ENCODE measurements at places on chromosomes 4 and X.

DNA sequence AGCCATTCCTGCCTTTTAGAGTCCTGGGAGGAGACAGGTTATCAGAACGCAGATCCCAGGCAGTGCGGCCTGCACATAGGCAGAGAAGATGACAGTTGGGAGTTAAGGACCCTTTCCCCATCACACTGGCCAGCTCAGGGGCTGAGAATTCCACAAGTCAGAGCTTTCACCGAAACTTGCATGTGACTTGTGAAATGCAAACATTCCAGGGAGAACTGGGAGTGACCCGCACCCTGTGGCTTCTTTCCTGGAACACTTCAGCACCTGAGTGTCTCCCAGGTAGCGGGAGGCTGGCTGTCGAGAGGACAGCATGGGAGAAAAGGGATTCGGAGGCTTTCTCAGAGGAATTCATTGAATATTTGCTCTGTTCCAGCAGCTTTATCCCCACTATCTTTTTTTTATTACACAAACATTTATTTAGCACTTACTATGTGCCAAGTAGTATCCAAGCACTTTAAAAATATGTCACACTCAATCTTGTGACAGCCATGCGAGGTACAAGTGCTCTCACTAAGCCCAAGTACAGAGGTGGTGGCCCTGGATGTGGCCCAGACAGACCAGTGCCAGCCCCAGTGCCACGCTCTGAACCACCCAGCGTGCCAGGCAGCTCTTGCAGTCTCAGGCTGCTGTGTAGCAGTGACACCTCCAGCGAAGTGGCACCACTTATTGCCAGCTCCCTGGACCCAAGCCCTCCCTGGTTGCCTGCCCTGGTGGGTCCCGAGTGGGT lies 100.5 kb downstream of the PHKA2 start:
- DNase-seq: no peak

- no peak for DNase-seq
Observed at GRCh38 chr4:112290341-112290740, 4.6 kb upstream of the TIFA start.

- DNase-seq: no peak
Observed at GRCh38 chr4:33649015-33649414, 2595.3 kb downstream of the ARAP2 start.

GRCh38 chr4:107721436-107722100 lies 1.5 kb upstream of the PAPSS1 start:
- DNase-seq: peak; percentile 16

DNA sequence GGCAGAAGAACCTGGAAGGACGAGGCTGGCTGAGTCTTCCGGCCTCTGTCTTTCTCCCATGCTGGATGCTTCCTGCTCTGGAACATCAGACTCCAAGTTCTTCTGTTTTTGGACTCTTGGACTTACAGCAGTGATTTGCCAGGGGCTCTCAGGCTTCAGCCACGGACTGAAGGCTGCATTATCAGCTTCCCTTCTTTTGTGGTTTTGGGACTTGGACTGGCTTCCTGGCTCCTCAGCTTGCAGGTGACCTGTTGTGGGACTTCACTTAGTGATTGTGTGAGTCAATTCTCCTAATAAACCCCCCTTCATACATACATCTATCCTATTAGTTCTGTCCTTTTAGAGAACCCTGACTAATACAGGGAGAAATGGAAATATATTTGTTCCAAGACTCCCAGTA lies 265.8 kb downstream of the PCDH18 start:
- no peak for DNase-seq

- DNase-seq: no peak
Observed at GRCh38 chrX:19065535-19065934, 56.7 kb downstream of the ADGRG2 start.

DNA sequence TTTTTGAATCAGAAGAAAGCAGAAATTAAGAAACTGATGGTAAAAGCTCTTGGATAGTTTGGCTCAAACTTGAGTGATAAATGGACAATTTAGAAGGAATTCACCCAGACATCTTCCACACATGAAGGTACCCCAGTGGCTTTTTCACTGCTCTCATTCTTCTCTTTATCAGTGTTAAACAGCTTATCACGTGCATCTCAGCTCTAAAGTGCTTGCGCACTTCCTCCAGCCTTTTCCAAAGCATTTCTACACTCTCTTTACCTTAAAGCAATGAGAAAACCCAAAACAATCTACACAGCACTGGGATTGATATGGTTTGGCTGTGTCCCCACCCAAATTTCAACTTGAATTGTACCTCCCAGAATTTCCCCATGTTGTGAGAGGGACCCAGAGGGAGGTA lies 509.1 kb upstream of the FAT1 start:
- DNase-seq: no peak

GRCh38 chr4:55903577-55903976 lies 45.2 kb upstream of the CEP135 start:
- DNase-seq: no peak

GRCh38 chr4:146381263-146381872 lies 140.4 kb downstream of the SLC10A7 start:
- DNase-seq: no peak

- DNase-seq: no peak
Observed at GRCh38 chr4:156958276-156959074, 13.1 kb downstream of the PDGFC start.

- no peak for DNase-seq
Observed at GRCh38 chr4:18134111-18134510, 112.6 kb upstream of the LCORL start.

DNA sequence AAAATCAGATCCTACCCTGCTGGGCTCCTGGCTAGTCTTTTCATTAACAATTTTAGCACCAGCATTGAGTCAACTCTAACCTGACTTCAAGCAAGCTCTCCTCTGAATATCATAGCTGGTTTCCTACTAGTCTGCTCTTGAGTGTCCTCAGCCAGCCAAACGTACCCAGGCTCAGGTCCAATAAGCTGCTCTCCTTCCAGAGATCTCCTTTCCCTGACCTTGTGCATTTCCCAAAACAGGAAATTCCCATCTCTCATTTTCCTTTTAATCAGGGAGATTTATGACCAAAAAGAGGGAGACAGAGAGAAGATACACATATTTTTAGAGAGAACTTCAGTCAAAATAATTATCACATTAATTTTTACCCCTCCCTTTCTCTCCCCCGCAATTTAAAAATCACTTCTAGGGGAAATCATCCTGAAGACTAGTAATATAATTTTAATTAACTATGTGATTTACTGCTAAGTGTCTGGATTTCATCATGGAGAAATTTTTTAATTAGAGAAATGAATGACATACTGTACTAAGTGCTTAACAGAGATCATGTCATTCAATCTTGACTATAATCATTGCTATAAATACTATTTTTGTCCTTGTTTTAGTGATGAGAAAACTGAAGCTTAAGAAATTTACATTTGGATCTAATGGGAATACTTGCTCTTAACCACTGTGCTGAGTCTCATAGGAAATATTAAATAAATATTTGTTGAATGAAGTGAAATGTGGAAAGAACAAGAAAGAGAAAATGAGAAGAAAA lies 421.7 kb upstream of the INTU start:
- no peak for DNase-seq

- no peak for DNase-seq
Observed at GRCh38 chr4:123652476-123652875, 255.9 kb downstream of the SPRY1 start.

DNA sequence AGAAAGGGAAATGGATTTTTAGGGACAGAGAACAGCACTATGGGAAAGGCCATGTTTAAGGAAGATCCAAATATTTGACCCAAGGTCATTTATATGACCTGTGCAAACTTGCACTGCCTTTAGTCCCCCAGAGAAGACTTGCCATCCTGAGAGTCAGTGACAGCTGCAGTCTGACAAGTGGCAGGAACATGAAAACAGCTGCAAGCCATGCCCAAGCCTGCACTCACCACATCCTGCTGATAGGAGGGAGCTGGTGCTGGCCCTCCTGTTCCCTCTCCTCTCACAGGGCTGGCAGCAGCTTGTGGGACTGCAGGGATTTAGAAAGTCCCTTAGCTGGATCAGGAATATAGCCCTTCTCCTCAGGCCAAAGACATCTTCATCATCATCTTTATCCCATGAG lies 187.7 kb downstream of the RAP1GDS1 start:
- no peak for DNase-seq

- no peak for DNase-seq
Observed at GRCh38 chr4:189202182-189202868, 738.3 kb upstream of the FRG1 start.

DNA sequence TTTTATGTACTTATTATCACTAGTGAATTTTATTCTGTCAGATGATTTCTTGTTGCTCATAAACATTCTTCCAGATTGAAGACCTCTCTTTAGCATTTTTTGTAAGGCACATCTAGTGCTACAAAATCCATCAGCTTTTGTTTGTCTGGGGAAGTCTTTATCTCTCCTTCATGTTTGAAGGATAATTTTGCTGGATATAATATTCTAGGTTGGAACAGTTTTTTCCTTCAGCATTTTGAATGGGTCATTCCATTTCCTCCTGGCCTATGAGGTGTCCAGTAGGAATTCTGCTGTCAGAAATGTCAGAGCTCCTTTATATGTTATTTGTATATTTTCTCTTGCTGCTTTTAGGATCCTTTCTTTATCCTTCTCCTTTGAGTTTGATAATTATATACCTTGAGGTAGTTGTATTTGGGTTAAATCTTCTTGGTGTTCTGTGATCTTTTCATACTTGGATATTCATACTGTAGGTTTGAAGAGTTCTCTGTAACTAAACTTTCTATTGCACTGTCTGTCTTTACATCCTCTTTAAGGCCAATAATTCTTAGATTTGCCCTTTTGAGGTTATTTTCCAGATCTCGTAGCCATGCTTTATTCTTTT lies 58.3 kb downstream of the PTPN13 start:
- no peak for DNase-seq

- no peak for DNase-seq
Observed at GRCh38 chr4:36348403-36348938, 67.1 kb downstream of the DTHD1 start.

- no peak for DNase-seq
Observed at GRCh38 chrX:367349-367748, 19.4 kb downstream of the PPP2R3B start.

GRCh38 chrX:74232859-74233258 lies 71.1 kb upstream of the ZCCHC13 start:
- no peak for DNase-seq

DNA sequence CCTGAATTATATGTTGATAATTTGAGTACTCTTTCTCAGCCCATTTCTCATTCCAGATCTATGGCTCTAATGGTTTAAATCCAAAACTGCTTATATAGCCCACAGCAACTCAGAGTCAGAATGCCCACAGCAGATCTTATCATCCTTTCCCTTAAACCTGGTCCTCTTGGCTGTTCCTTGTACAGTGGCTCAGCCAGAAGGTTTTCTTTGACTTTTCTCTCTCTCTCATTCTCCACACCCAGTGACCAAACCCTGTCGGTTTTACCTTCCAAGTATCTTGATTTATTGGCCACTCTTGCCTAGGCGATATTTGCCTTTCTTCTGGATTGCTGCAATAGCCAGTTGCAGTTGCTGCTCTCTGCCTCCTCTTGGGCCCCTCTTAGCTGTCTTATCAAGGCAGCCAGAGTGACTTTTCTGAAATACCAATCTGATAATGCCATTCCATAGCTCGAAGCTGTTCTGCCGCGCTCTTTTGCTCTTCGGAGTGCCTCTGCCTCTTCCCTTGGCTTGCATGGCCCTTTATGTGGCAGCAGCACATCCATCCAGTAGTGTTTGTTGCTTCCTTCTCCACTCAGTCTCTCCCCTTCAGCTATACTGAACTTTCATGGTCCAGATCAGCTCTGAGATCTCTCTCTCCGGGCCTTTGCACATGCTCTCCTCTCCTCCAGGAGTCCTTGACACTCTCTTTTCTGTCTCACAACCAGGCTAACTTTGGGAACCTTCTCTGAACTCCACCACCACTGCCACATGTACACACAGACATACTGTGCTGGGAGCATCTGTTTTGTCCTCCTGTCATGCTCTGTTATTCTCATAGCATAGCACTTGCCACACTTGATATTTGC lies 11.8 kb downstream of the GAB1 start:
- no peak for DNase-seq

- no peak for DNase-seq
Observed at GRCh38 chrX:40457406-40457805, 123.4 kb upstream of the ATP6AP2 start.

DNA sequence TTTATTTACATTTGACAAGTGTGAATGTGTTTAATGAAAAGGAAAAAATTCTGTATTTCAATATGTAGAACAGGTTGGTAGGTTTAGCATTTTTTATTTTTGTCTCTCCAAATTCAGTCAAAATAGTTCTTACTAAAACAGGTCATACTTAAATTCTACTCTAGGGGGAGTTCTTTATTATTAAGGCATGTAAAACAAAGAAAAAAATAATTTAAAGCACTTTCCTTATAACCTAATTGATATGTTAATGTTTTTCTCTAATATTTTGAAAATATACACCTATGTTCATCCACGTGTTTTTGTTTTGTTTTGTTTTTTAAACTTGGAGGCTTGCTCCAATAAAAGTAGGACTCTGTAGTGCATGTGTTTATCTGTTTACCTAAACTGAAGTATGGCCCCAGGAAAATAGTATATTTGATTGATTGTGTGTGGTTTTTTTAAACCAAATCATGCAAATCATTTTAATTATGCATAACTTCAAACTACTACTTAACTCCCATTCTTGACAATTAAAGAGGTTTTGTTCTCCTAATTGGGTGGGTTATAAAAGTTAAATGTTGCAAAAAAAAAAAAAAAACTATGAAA lies 562.7 kb downstream of the RPA4 start:
- no peak for DNase-seq

Data from stimulated activated CD8-positive, alpha-beta memory T cell treated with anti-CD3 and anti-CD28 coated beads, Interleukin-2, amount 100 ng/mL, for 1 hour (primary cell).